ENCODE measurements at places on chromosomes 1 and 21.
A peak's percentile ranks its signal among the peaks of the same experiment; 100 is the strongest.

GRCh38 chr21:39318091-39318959, 4.9 kb upstream of the BRWD1 start:
- no peak for DNase-seq

GRCh38 chr1:34406377-34406776, 229.7 kb downstream of the C1orf94 start:
- DNase-seq, result no peak

DNA sequence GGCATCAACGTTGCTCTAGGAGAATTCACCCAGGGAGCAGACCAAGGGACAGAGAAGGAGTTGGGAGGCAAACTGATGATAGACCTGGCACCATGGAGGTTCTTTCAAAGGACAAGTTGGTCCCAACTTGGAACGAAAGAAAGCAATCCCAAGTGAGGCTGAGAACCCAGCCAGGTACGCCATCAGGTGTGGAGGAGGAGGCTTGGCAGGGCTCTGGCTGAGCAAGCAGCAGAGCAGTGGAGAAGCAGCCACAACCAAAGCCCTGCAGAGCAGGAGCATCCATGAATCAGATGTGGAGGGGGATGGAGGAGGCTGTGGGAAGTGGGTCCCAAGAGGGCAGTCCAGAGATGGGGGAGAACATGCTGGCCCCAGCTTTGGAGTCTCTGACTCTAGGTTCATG, 36.3 kb upstream of the RBM15 start:
- no peak for DNase-seq

DNA sequence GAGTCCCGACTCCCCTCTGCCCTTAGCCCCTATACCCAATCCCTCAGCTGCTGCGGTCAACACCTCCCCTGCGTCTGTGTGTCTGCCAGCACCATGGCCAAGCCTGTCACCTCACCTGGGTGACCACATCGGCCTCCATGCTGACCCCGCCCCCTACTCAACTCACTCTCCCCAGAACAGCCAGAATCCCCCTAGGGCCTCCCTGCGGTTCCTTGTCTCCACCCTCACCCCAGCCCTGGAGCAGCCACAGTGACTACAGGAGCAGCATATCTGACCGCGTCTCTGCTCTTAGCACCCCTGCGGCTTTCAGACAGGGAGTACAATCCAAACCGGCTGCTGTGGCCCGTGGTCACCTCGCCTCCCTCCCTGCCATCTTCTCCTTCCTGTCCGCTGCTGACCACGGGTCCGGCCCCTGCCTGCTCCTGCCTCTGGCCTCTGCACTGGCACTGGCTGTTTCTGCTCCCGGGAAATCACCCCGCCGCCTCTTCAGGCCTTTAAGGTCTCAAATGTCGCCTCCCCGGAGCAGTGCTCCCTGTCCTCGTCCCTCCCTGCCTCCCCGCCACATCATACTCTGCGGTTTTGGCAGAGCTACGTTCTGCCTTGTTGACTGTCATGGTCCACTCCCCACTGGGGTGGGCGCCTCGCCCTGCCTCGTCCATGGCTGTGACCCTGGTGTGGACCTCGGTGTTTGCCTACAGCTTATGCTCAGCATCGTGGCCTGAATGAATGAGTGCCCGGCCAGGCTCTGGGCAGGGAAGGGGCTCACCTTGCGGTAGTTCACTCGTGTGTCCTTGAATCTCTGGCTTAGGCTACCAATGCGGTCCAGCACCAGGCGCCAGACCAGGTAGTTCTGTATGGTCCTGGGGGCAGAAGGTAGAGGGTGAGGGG, 11.1 kb downstream of the PRXL2B start:
- peak; percentile 64 for DNase-seq

- DNase-seq, result no peak
These were observed 51.8 kb upstream of the CXADR start for GRCh38 chr21:17461014-17461413.

- DNase-seq, result peak; percentile 80
These were observed 887 bp downstream of the SLC19A2 start for GRCh38 chr1:169484683-169485430.

DNA sequence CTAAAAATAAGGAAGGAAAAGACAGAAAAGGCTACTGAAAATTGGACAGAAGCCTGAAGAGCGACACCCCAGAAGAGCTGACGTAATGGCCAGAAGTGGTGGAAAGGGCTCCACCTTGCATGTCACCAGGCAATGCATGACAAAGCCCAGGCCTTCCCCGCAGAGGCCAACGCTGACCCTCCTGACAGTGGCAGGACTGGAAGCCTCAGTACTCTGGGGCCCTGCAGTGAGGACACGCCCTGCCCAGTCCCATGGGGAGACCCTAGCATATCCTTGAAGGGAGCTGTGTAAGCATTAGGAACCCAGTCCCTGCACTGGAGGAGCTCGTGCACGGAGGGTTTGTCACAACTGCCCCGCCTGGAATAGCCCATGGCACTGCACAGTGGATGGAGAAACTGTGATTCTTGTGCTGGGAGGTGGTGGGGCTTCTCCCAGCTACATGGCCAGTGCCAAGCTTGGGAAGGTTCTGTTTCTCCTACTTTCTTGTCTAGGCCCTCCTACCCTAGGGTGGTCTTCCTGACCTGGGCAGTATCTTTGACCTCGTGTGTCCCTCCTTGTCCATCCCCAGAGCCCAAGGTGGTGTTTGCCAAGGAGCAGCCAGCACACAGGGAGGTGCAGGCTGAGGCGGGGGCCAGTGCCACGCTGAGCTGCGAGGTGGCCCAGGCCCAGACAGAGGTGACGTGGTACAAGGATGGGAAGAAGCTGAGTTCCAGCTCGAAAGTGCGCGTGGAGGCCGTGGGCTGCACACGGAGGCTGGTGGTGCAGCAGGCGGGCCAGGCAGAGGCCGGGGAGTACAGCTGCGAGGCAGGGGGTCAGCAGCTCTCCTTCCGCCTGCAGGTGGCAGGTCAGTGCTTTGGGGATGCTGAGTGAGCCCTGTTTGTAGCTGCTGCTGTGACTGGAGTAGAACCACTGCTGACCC, 60.4 kb downstream of the OBSCN start:
- no peak for DNase-seq

- DNase-seq, result peak; percentile 52
These were observed 97.9 kb downstream of the TRIM11 start for GRCh38 chr1:228308628-228309325.

GRCh38 chr1:228073061-228073856, 9.2 kb upstream of the ARF1 start:
- peak; percentile 60 for DNase-seq

DNA sequence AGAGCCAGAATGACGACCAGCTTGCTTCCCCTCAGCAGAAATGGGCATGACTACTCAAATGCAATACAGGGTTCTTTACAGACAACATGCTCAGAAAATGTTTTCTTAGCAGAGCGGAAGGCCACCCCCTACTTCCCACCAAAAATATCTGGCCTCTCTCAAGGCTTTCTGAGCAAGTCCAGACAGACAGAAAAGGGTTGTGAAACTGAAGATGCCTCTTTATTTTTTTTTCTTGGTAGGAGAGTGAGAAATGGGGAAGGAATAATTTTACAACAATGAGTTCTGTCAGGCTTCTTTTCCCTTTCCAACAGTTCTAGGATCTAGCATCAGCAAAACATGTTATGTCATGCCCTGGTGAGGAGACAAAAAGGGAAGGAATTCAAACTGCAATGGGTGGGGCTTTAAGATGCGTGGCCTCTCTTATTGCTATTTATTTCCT, 172.0 kb upstream of the CAMK1G start:
- DNase-seq, result no peak

- DNase-seq, result no peak
These were observed 35.3 kb upstream of the NGF start for GRCh38 chr1:115373305-115373704.

DNA sequence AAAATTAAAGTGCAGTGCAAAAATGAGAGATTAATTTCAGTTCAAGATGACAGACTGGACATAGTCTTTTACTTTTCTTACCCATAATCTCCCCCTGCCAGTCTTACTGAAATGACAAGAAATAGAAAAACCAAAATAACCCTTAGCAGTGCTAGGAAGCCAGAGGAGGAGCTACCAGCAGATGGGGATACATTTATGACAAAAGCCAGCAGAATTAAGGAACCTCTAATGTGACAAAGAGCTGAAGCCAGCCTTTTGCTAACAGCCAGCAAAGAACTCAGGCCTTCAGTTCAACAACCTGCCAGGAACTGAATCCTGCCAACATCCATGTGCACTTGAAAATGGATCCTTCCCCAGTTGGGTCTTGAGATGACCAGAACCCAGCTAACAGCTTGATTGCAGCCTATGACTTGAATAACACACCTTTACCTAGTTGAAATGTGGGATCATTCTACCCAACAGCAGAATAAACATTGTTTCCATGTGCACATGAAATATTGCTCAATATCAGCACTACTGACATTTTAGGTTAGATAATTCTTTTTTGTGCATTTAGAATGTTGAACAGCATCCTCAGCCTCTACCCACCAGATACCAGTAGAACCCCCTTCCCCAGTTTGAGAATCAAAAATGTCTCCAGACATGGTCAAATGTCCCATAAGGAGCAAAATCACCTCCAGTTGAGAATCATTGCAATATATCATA, 7.9 kb upstream of the TRAF5 start:
- no peak for DNase-seq

GRCh38 chr1:64405833-64406232, 64.1 kb upstream of the CACHD1 start:
- no peak for DNase-seq

DNA sequence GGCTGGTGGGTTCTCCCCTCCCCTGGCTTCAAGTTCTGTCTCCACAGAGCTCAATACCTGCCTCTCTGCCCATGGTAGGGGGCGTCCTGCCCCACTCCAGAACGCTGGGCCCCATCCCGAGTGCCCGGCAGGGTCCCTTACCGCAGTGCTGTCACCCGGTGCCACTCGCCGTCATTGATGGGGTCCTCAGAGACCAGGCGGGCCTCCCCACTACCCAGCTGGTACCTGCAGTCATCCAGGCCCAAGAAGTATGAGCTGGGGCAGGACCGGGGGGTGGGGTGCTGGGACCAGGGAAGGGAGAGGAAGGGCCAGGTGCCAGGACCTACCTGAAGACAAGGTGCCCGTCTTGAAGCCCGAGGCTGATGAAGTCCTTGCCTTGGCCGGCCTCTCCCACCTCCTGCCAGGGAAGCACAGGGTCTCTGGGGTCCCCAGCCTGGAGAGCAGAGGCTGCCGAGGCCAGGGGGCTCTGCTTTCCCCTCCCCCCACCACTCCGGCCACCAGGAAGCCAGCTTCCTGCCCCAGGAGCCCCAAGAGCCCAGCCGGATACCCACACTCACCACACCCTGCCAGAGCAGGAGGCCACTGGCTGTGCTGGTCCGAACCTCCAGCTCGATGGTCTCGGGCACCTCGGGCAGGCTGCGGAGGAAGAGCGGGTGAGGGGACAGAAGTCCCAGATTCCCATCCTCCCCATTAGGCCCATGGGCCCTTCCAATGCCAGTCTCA, 12.1 kb downstream of the LDLRAD2 start:
- no peak for DNase-seq

GRCh38 chr1:243280571-243281129, 24.8 kb downstream of the SDCCAG8 start:
- DNase-seq, result no peak

DNA sequence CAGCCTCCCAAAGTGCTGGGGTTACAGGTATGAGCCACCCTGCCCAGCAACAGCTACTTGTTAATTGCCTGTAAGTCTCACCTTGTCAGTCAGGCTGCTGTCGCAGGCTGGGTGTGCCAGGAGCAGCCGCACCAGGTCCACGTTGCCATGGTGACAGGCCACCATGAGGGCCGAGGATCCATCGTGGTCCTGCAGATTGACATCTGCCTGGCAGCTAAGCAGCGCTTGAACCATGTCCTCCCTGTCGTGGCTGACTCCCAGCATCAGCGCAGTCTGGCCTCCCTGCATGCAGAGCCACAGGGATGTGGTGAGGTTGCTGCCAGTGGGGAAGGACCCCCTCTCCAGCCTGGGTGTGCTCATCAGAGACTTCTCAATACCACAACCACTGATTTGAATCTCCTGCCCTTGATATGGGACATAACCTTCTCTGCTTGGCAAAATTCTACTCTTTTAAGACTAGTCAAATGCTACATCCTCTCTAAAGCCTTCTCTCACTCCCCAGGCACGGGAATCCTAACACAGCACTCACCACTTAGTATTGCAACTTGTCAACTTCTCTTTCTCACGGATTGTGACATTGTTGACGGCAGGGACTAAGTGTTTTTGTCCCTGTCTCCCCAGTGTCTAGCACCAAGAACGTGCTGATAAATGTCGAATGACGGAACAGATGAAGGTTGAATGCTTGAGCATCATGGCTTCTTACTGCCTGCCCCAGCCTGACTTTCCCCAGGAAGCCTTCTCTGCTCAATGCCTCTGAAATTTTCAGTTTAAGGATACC, 52.9 kb downstream of the L1TD1 start:
- no peak for DNase-seq

- no peak for DNase-seq
These were observed 117.4 kb downstream of the MRPS6 start for GRCh38 chr21:34190576-34191321.

- DNase-seq, result no peak
These were observed 37.9 kb upstream of the USP24 start for GRCh38 chr1:55252942-55253589.

GRCh38 chr1:17550729-17551584, 11.5 kb downstream of the ARHGEF10L start:
- no peak for DNase-seq

DNA sequence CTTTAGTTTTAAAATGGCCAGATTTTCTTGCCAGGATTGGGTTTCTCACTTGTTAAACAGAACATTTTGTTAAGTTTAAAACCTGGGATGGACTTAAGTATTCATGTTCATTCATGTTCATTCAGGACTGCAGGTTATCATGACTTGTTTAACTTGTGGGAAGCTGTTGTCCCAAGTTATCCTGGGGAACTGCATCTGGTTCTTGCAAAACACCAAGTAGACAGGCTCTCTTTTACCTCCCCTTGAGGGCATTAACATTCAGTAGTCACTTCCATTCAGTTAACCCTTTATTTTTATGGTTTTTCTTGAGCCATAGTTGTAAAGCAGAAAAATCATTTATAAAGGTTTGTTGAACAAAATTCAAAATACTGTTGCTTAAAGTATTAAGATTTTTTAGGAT, 8.1 kb downstream of the SOD1 start:
- DNase-seq, result no peak

DNA sequence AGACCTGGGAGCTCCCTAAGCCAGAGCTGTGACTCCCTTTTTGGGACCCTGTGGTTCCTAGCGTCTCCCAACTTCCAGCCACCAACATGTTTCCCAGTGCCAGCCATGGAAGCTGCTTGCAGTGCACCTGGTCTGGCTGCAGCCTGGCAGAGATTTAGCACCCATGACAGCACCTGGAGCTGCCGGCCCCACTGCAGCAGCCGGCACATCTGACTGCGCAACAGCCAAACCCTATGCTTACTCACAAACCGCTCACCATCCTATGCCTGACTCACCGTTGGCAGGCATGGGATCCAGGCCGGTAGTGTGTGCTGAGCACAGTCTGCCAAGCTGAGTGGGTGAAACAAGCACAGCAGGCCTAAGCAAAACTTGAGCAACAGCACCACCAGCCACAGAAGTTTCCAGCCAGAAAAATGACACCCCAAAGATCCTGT, 435.9 kb upstream of the PRMT6 start:
- DNase-seq, result peak; percentile 39

GRCh38 chr1:159879977-159880376, 17.5 kb upstream of the VSIG8 start:
- DNase-seq, result no peak

GRCh38 chr1:76677416-76678405, 189.6 kb upstream of the ST6GALNAC5 start:
- no peak for DNase-seq

- peak; percentile 13 for DNase-seq
These were observed 3.7 kb upstream of the PHACTR4 start for GRCh38 chr1:28365864-28366263.

GRCh38 chr1:33127001-33127823, 46.3 kb downstream of the AZIN2 start:
- DNase-seq, result peak; percentile 99

GRCh38 chr1:157399343-157399983, 152.9 kb downstream of the FCRL5 start:
- no peak for DNase-seq

Data from upper lobe of right lung (tissue), 1 donor.